ENCODE measurements at places on chromosomes 11 and 22.
A peak's percentile ranks its signal among the peaks of the same experiment; 100 is the strongest.

- no peak for DNase-seq
Observed at GRCh38 chr11:120066738-120067437, 71.0 kb downstream of the TRIM29 start.

- no peak for DNase-seq
Observed at GRCh38 chr22:42317008-42317407, 46.6 kb upstream of the TCF20 start.

GRCh38 chr11:107631931-107632330, 41.0 kb downstream of the ELMOD1 start:
- no peak for DNase-seq

DNA sequence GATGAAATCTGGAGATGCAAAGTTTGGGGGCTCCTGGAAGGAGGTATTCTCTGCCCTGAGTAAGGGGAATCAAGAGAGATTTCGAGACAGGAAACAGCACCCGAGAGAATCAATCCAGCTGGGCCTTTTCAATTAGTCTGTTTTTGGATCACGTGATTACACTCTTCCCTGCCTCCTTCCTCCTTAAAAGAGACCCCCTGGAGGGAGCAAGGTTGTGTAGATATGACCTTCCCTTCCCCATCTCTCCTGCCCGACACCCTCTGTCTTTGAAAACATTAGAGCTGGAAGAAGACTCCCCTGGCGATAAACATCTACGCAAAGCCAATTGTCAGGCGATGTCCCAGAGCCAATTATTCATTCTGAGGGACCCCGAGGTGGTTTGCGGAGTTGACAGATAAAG, 407.9 kb downstream of the MIAT start:
- DNase-seq: no peak

DNA sequence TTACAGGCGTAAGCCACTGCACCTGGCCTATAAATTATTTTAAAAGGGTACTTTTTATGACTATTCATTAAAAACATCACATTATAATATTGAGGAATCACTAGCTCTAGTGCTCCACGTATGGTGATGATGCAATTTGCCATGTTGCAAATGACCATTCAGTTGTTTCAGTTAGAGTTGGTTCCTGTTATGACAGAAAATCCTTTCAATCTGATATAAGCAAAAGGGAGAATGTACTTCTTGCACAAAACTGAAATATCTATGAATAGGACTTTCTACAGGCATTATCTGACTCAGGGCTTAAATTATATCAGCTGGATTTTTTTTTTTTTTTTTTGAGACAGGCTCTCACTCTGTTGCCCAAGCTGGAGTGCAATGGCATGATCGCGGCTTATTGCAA, 45.6 kb upstream of the RRM1 start:
- no peak for DNase-seq

DNA sequence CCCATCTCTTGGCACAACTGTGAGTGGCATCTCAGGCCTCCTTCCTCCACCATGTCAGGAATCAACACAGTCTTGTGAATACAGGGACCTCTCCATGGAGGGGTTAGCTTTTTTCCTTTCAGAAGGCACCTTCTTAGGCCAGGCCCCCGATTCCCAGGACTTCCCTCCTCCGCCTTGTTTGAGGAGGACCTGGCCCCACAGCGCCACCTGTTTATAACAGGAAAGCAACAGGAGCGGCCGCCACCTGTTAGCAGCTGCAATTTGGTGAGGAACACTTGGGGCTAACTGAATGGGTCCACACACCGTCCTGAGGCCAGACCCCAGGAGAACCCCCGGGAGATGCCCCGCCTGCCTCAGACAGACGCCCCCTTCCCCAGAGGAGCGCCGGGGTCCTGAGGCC, 3.8 kb upstream of the PKP3 start:
- DNase-seq: peak; percentile 47

GRCh38 chr11:57499983-57500461, 15.5 kb downstream of the SLC43A1 start:
- DNase-seq: no peak

GRCh38 chr11:85195934-85196333, 431.2 kb downstream of the DLG2 start:
- no peak for DNase-seq

DNA sequence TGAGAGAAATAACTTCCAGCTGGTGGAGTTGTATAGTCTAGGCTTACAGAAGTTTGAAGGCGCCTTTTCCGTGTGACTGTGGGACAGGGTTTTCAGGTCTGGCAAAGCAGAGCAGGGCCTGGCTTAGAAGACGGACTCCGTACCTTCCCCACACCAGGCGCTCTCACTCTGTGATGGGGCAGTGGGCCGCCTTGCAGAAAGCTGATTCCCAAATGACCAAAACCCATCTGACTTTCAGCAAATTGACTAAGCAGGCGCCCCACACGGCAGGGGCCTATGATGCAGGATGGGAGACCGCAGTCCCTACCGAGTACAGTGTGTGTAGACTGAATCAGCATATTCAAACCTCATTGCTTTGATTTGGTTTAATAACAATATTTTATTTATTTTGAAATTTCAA, 85.8 kb upstream of the TMEM45B start:
- no peak for DNase-seq

DNA sequence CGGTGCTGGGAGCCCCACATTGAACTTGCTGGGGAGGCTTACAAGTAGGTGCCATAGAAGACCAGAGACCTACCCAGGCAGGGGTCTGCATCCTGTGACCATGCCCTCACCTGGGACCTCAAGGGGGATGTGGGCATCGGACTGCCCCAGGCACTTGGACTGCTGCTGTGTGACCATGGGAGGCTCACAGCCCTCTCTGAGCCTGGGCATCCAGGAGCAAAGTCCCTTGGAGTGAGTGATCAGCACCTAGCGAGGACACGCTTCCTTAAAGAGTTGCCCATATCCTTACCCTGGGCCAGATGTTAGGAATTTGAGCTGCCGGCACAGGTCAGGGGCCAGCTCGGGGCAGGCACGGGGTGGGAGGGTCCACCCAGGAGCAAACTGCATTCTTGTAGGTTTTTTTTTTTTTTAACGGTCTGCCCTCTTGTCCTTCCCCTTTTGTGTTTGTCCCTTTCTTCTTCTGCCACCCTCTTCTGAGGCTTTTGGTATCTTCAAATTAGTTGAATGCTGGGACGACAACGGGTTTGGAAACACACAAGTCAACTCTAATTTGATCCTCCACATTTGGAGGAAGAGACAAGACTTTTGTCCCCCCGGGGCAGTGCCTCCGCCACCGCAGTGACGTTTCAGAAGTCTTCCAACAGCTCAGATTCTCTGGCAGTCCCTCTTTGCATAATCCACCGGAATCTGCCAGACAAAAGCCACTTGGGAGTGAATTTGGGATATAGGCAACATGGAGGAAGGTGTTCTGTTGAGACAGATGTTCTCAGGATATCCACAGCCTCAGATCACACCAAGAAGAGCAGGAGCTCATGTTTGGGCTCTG, 46.1 kb upstream of the LINC01488 start:
- DNase-seq: no peak

- DNase-seq: no peak
Observed at GRCh38 chr11:3093281-3094191, 36.3 kb upstream of the CARS1 start.

- DNase-seq: no peak
Observed at GRCh38 chr22:46087816-46088277, 62.5 kb upstream of the PPARA start.

DNA sequence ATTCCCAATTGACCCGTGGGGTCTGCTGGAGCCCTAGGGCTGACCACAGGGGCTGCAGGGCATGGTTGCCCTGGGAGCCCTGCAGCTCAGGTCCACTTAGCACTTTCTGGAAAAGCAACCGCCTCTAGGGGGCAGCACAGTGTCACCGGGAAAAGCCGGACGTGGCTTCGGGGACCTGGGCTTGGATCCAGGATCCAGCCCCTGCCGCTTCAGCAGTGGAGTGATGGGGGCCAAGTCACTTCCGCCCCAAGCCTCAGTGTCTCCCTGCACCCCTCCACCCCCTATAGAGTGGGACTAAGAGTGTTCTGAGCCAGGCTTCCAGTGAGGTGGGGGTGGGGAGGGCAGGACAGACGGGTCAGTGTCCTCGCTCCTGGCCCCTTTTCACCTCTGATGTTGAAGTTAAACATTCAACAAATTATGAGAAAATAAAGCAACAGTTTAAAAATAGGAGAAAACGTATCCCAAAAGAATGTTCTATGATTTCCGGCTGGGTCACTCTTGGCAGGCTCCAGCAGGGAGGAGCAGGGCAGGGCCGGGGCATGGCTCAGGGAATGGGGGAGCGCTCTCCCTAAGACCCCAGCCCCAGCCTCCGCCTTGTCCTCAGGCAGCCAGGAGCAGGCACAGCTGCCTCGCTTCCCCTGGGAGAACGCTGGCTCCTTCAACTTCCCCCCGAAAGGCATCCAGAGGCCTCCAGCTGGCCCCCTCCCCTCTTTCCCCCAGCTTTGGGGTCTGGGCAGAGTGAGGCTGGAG, 96.5 kb upstream of the FGF3 start:
- peak; percentile 72 for DNase-seq

GRCh38 chr11:28058333-28058732, 49.6 kb downstream of the KIF18A start:
- DNase-seq: peak; percentile 9

DNA sequence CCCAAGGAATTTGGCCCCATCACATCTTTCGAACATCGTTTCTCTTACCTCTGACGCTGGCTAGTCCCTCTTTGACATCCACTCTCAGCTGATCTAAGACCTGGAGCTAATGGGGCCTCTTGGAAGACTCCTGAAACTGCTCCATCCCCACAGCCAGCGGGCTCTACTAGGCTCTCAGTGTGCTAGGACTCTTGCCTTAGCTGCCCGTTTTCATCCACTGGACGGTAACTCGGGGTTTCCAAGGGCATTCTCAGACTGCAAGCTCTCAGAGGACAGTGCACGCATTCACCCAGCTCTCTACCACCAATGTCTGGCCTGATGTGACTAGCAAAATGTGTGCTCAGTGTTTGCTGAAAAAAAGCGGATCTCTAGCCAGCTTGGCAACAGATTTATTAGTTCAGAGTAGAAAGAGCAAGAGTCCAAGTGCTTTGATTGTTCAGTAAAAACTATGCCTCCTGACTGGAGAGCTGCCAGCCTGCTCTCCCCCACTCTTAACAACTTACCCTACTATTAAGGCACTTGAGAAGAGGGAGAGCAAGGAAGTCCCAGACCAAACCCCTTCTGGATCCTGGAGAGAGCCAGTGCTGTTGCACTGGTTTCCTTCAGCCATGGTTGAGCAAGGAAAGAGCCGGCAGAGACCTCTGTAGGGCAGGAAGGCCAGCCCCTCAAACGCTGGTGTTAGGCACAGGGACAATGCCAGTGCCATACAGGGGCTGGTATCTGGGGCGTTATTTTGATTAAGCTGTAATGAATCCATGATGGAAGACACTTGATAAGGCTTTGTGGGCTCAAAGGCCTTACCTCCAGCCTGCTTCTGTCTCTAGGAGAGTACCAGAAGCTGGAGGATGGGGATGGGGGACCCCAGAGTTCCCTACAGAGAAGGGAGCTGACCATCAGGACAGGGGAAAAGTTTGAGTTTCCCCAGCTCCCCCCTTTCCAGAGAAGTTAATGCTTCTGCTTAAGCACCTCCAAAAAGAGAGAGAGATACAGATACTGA, 9.2 kb downstream of the RELA start:
- DNase-seq: no peak

DNA sequence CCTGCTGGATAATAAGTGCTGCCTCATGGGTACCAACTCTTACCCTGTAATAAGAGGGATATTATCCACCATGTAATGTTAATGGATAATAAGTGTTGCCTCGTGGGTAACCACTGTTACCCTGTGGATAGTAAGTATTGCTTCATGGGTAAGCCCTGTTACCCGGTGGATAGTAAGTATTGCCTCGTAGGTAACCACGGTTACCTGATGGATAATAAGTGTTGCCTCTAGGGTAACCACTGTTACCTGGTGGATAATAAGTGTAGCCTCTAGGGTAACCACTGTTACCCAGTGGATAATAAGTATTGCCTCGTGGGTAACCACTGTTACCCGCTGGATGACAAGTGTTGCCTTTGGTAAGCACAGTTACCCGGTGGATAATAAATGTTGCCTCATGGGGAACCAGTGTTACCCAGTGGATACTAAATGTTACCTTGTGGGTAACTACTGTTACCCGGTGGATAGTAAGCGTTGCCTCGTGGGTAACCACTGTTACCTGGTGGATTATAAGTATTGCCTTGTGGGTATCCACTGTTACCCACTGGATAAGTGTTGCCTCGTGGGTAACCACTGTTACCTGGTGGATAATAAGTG, 18.6 kb upstream of the NXPE4 start:
- no peak for DNase-seq

GRCh38 chr22:45502215-45503049, at the start of gene FBLN1:
Gene FBLN1, plus strand, starts transcription at chr22:45502883. Its CDS starts 103 bp downstream, at chr22:45502986.
- no peak for DNase-seq

DNA sequence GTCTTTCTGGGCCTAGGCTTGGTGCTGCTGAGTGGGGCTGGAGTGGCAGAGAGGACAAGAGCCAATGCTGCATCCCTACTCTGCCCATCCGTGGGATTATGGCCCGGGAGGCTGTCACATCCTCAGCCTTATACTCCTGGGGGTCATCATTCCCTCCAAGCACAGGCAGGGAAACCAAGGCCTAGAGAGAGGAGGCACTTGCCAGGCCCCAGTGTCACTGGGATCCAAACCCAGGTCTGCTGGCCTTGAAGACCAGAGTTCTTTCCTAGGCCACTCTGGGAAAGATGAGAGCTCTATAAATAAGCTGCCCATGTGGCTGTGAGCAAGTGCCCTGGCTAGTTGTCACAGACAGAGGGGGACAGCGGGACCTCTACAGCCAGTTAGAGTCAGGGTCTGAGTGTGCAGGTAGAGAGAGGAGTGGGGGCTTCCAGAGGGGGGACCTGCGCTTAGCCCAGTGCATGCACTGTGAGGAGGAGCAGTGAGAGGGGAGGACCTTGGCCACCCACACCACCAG, 4.8 kb downstream of the RELT start:
- DNase-seq: no peak
